ENCODE measurements at places on chromosomes 2 and 18. TPM values are rescaled to one million over a fixed set of nuclear protein-coding genes. Genes with fewer than 3 reads are reported as not detected.
A peak's percentile ranks its signal among the peaks of the same experiment; 100 is the strongest.

DNA sequence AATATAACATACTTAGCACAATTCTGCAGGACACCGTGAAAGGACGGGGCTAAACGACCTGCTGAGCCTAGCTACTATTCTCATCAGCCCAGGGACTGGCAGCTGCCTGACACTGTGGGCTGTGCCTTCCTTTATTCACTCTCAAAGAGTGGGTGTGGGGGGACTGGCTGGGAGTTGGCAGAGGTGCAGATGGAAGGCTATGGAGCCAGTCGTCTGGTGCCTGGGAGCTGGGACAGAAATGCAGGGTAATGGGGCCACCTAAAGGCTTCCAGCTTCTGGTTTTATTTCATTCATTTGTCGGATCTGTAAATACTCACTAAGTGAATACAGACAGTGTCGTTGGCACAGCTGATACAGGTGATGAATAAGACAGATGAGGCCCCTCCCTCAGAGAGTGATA, 56.0 kb upstream of the NFU1 start:
- H3K4me3 ChIP-seq: peak overlapping the region; percentile 26
- peaks cover 26% of the 10 kb centered on the region for H3K36me3 ChIP-seq
- peaks cover 9% of the 10 kb centered on the region for H3K27me3 ChIP-seq
- DNase-seq: no peak

DNA sequence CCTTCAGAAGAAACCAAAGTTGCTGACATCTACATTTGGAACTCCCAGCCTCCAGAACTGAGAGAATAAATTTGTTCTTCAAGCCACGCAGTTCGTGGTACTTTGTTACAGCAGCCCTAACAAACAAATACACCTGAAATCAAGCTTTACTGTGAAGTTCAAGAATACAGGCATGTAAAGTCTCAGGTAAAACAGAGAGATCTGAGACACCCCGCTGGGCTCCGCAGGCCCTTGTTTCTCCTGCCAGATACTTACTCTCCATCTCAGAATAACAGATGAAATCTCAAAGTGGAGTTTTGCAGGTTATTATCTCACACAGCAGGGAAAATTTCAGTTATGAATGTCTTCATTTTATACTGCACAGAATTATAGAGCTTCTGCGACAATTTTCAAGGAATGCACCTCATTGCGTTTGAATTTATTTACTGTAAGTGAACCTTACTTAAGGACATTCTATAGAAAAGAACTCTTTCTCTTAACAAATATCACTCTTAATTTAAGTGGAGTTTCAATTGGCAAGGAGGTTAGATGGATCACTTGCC, 492.4 kb upstream of the LRATD1 start:
- peaks cover 12% of the 10 kb centered on the region for H3K4me1 ChIP-seq
- peaks cover 2% of the 10 kb centered on the region for H3K27me3 ChIP-seq
- no peak for DNase-seq
- H3K27ac ChIP-seq: no peak overlapping the region
- no peak overlapping the region for H3K4me3 ChIP-seq

- no peak overlapping the region for H3K27ac ChIP-seq
- no peaks in the 10 kb centered on the region for H3K36me3 ChIP-seq
- DNase-seq: no peak
Measured at GRCh38 chr2:46170611-46171350, 126.4 kb upstream of the EPAS1 start.

GRCh38 chr2:25685741-25686140, 12.4 kb upstream of the DTNB start:
- no peak for DNase-seq
- no peaks in the 10 kb centered on the region for H3K4me1 ChIP-seq
- H3K27ac ChIP-seq: no peak overlapping the region
- no peak overlapping the region for H3K4me3 ChIP-seq
- H3K36me3 ChIP-seq: no peaks in the 10 kb centered on the region

DNA sequence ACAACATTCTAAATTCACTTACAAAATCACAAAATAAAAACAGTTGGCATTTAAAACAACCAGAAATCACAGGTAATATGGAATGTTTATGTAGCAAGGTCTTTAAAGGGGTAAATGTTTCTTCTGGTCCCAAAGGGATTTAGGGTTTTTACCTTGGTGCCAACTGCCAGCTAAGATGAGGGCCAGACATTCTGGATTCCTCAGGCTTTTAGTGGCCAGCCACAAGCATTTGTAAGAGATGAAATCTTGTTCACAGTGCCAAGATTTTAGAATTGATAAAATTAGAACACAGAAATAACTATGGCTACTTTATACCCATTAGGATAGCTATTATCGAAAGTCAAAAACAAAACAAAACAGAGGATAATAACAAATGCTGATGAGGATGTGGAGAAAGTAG, 60.4 kb upstream of the CDKL4 start:
- no peak for DNase-seq
- peaks cover 3% of the 10 kb centered on the region for H3K4me1 ChIP-seq
- H3K27me3 ChIP-seq: no peaks in the 10 kb centered on the region
- H3K27ac ChIP-seq: no peak overlapping the region
- H3K4me3 ChIP-seq: no peak overlapping the region

The CNDP1 gene
- total RNA-seq: not detected

The TSPYL6 gene
- total RNA-seq: not detected

All from endothelial cell (in vitro differentiated cells).